ENCODE measurements at places on chromosomes 16 and 17. TPM values are rescaled to one million over a fixed set of nuclear protein-coding genes. Genes with fewer than 3 reads are reported as not detected.

Gene BRCA1
- total RNA-seq, result 25.4 TPM

Gene BRICD5
- total RNA-seq, result 2.7 TPM

Gene MYLK3
- total RNA-seq, result under 0.01 TPM

Gene PLCD3
- total RNA-seq, result 26.1 TPM

Gene NPIPA2
- total RNA-seq, result 0.34 TPM

Gene NAGPA
- 18.3 TPM for total RNA-seq

Gene NACA2
- not detected for total RNA-seq

Gene SLC35G3
- total RNA-seq, result not detected

Gene IGSF6
- total RNA-seq, result not detected

Gene TMEM204
- 12.9 TPM for total RNA-seq

Gene ABHD15
- 7.1 TPM for total RNA-seq

Gene RBBP6
- total RNA-seq, result 9.7 TPM

Gene CCL1
- total RNA-seq, result not detected

Gene ACSM2A
- not detected for total RNA-seq

Gene KRTAP4-4
- total RNA-seq, result not detected

Gene SP2
- 3.4 TPM for total RNA-seq

Gene MGAT5B
- total RNA-seq, result 0.50 TPM

Gene ARL17A
- 2.4 TPM for total RNA-seq

Gene FOXL1
- 20.4 TPM for total RNA-seq

Gene METRNL
- total RNA-seq, result 55.3 TPM

Gene TMC8
- 0.17 TPM for total RNA-seq

Gene MT1F
- not detected for total RNA-seq

Gene FNDC8
- not detected for total RNA-seq

Gene VTN
- not detected for total RNA-seq

Gene MYH13
- total RNA-seq, result under 0.01 TPM

Gene YBX2
- not detected for total RNA-seq

Gene CA5A
- not detected for total RNA-seq

Gene SEBOX
- not detected for total RNA-seq

Gene DNASE1L2
- total RNA-seq, result 1.0 TPM

Gene UMOD
- total RNA-seq, result not detected

Gene SULT1A2
- total RNA-seq, result not detected

Gene TNFAIP1
- total RNA-seq, result 27.7 TPM

All from bronchus fibroblast of lung (primary cell).